ENCODE measurements at places on chromosomes 4 and X. TPM values are rescaled to one million over a fixed set of nuclear protein-coding genes. Genes with fewer than 3 reads are reported as not detected.

- no peaks in the 10 kb centered on the region for H3K36me3 ChIP-seq
- no peak overlapping the region for H3K4me3 ChIP-seq
- no peak overlapping the region for H3K27ac ChIP-seq
Measured at GRCh38 chrX:139692908-139693307, 15.1 kb downstream of the MCF2 start.

- H3K27ac ChIP-seq = no peak overlapping the region
- peaks cover 21% of the 10 kb centered on the region for H3K27me3 ChIP-seq
- H3K36me3 ChIP-seq = no peaks in the 10 kb centered on the region
- DNase-seq = no peak
- no peaks in the 10 kb centered on the region for H3K4me1 ChIP-seq
Measured at GRCh38 chr4:155599085-155599484, 67.6 kb upstream of the GUCY1A1 start.

The CSAG1 gene
- total RNA-seq = not detected

The SRPX gene
- total RNA-seq = not detected

The RAI2 gene
- total RNA-seq = 0.98 TPM
